H1 (cell line): ENCODE measurements at places on chromosomes 1 and 21. TPM values are rescaled to one million over a fixed set of nuclear protein-coding genes. Genes with fewer than 3 reads are reported as not detected.

ADCY10 gene
- 0.02 TPM in 1 of 2 replicates, not detected in the other for polyA plus RNA-seq

- DNase-seq: no peak
These were observed 99.6 kb downstream of the DENND1B start for GRCh38 chr1:197675583-197676208.

AGT gene
- 0.20 and 0.27 TPM in 2 replicates for polyA plus RNA-seq

DNA sequence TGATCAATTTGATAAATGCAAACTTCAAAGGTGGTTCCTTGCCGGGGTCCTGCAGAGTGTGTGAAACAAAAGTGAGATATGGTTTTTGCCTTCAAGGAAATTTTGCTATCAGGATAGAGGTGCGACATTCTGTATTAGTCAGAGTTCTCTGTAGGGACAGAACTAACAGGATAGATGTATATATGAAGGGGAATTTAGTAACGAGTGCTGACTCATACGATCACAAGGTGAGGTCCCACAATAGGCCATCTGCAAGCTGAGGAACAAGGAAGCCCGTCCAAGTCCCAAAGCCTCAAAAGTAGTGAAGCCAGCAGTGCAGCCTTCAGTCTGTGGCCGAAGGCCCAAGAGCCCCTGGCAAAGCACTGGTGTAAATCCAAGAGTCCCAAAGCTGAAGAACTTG lies 157.0 kb downstream of the RYR2 start:
- DNase-seq: no peak

DNA sequence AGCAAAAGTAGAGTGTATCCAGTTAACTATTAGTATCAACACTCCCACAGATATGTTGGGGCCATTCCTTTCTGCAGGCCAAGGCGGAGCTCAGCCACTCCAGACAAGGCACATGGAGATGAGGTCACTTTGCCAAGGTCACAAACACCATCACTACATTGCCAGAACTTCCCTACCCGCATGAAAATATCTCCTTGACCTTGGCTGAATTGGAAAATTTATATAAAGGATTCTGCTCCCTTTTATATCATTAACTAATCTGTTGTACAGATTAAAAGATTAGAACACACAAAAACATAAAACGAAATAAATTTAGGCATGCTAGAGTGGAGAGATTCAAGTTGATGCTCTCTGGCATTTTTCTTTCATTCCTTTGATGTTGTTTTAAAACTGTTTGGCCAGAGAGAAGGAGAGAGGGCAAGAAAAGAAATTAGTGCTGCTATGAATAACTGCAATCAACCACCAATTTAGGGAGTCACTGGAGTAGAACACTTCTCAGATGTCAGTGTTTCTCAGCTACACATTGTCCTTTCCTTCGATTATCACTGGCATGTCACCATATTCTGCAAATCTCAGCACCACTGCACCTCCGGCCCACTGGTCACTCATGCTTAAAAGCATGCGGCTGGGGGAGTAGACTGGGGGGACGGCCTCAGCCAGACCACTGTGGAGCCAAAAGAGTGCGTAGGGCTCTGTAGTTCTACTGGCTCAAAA lies 78.7 kb upstream of the ATP1B1 start:
- DNase-seq: no peak

OR2T33 gene
- not detected in 2 replicates for polyA plus RNA-seq

DNA sequence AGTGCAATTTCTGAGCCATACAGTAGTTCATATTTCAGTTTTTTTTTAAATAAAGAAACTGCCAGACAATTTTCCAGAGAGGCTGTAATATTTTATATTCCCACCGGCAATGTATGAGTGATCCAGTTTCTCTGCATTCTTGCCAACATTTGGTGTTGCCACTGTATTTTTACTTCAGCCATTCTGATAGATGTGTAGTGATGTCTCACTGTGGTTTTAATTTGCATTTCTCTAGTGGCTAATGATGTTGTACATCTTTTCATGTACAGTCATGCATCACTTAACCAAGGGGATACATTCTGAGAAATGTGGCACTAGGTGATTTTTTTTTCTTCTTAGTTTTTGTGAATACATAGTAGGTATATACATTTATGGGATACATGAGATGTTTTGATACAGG lies 99.6 kb downstream of the CENPF start:
- DNase-seq: no peak

TNFSF4 gene
- 0.31 and 0.54 TPM in 2 replicates for polyA plus RNA-seq

MIS18A gene
- polyA plus RNA-seq: 28.6 and 28.9 TPM in 2 replicates

ATP6V1G3 gene
- not detected in 2 replicates for polyA plus RNA-seq

DNA sequence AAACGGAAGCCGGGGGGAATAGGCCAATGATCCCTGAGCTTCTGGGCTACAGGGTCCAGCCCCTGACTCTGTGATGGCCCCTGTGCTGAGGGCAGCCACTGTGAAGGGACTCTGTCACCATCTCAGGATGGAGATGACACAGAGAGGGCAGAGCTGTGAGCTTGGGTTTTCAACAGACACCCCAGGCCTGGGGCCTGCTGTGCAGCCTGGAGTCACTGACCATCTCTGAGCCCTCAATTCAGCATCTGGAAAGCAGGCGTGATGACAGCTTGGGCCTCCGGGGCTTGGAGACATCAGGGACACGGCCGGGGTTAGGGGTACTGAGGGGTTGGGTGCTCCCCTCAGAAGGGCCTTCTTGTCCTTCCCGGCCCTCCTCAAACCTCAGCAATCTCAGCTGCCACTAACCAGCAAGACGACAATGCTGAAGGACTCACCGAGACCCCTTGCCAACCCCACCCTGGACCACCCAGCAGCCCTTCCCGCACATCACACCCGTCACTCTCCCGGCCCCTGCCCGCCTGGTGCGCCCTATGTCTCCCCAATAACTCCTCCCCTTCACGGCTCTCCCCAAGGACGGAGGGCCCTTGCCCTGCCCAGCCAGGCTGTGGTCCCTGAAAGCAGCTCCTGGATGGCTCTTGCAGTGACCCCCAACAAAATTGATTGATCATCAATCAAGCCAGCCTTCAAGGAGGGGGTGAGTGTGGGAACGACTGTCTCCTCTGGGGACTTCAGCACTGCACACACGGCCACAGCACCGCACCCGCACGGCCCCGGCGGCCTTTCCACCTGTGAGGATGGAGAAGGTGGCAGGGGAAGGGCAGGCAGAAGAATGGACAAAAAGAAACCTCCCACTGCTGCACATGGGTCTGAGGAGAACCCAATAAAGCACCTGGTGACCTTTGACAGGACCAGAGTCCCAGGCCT lies 4.3 kb downstream of the MEGF6 start:
- no peak for DNase-seq

DNA sequence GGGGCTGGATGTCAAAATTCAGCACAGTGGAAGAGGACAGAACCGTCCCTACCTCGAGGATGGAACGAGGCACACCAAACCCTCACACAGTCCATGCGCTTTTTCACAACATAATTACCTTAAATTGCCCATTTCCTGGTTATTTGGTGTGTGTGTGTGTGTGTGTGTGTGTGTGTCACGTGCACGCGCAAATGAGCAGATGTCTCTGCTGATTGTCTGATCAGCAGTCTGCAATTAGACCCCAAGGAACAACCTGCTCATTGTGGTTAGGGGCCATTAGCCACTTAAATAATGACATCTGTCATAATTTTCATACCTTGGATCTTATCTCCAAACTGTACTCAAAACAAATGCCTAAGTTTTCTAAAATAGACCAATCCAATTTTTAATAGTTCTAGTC lies 23.2 kb downstream of the AVPR1B start:
- no peak for DNase-seq

- DNase-seq: no peak
These were observed 9.5 kb upstream of the DEPDC1 start for GRCh38 chr1:68506386-68506785.

- no peak for DNase-seq
These were observed 8.9 kb downstream of the NUP210L start for GRCh38 chr1:154145986-154146385.

KPRP gene
- polyA plus RNA-seq: not detected in 2 replicates

GRCh38 chr1:59819566-59820438 lies 5.1 kb downstream of the HOOK1 start:
- DNase-seq: no peak

- DNase-seq: no peak
These were observed 10.0 kb downstream of the C2CD2 start for GRCh38 chr21:41943851-41944250.

GRCh38 chr1:217776693-217777092 lies 145.5 kb downstream of the SPATA17 start:
- no peak for DNase-seq

- DNase-seq: no peak
These were observed 52.2 kb downstream of the ACP6 start for GRCh38 chr1:147618077-147618569.

GRCh38 chr1:156553860-156554485 lies 18.4 kb downstream of the IQGAP3 start:
- DNase-seq: no peak

CASQ1 gene
- polyA plus RNA-seq: 1.3 and 1.4 TPM in 2 replicates

DYRK3 gene
- polyA plus RNA-seq: 1.4 and 2.1 TPM in 2 replicates

LAMC2 gene
- 4.6 and 5.2 TPM in 2 replicates for polyA plus RNA-seq

RPTN gene
- polyA plus RNA-seq: not detected in 2 replicates

NR1I3 gene
- not detected in 2 replicates for polyA plus RNA-seq

DNA sequence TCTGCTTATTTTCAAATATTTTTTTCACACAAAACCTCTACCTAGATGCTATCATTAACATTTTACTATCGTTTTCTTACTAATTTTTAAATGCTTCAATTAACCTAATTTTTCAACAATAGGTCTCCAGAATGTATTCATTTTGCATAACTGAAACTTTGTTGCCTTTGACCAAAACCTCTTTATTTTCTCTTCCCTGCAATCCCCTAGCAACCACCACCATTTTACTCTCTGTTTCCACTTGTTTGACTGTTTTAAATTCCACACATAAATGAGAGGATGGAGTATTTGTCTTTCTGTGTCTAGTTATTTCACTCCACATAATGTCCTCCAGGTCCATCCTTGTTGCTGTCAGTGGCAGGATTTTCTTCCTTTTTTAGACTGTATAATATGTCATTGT lies 9.5 kb upstream of the F13B start:
- DNase-seq: no peak

DNA sequence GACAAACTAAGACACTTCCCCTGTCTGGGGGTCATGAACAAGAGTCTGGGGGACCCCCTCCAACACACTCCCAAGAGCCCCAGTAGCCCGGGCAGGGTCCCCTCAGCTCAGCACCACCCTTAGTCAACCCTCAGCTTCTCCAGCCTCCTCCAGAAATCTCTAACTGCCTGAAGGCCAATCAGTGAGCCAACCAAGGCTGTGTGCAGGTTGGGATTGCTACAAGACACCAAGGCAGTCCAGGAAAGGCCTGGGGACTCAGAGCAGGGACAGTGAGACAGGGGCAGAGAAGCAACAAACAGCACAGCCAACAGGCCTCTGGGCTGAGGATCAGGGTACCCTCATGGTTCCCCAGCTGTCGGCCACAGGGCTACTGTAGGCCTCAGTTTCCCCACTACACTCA lies 13.3 kb downstream of the SMIM12 start:
- DNase-seq: no peak

GRCh38 chr1:239368436-239369109 lies 17.8 kb upstream of the CHRM3 start:
- no peak for DNase-seq

IRF2BP2 gene
- 24.9 and 36.0 TPM in 2 replicates for polyA plus RNA-seq

RNU1-3 gene
- under 0.01 and 145 TPM in 2 replicates for polyA plus RNA-seq

DNA sequence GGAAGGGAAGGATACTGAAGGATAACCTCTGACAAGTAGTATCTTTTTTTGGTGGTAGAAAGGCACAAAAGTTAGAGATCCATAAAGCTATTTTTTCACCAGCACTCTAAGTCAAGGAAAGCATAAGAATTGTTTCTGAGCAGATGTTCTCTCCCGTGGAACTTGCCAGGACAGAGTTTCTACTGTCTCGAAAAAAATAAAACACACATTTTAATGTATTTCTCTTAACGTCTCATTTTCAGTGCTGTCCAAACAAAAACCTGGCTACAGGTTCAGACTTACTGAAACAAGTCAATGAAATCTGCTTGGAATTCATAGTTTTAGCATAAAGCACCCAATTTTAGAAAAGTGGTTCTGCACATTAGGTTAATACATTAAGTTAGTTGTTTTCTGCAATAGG lies 338.3 kb downstream of the LTN1 start:
- DNase-seq: no peak

IGSF3 gene
- polyA plus RNA-seq: 30.0 and 38.7 TPM in 2 replicates

DNA sequence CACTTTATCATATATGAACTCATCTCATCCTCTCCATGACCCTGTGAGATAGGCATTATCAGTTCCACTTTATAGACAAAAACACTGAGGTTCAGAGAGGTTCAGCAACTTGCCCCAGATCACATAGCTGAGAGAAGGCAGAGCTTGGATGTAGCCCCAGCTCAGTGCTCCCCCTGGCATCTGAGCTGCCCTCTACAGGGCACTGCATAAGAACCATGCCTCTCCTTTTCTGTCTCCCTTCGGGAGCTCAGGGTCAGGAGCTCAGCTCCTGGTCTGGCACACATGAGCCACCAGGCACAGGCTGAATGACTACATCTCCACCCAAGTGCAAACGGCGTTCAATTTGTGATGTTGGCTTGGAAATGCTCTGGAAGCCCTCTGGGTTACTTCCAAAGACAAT lies 16.9 kb downstream of the RAB7B start:
- no peak for DNase-seq

DNA sequence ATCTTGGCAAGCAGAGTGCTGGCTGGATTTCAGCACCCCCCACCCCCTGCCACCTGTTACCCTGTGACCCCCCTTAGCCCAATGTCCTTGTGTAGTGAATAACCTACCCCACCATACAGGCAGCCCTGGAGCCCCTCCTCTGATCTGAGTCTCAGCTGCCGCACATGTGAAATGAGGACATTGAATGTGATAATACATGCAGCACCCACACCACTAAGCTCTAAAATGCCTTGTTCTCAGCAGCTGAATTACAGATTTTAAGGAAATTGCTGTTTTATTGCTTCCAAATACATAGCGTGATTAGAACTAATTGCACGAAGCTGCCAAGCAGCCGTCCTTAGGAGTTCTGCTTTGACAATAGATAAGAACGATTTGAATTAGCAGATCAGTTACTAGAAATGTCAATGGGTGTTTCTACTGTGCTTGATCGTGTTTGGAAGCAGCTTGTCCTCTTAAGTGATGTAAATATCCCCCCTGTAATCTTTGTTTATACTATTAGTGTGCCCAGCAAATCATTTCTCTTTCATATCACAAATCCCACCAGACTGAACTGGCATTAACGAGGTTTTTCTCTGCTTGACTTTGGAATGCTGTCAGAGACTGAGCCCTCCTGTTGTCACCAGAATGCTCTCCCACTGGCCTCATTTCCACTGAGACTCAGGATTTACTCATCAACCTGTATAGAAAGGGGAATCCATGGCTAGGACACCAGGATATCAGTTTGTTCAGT lies 4.9 kb downstream of the SLAMF8 start:
- DNase-seq: no peak

GRCh38 chr1:202145068-202145743 lies 669 bp upstream of the ARL8A start:
- no peak for DNase-seq

GRCh38 chr1:40081871-40082270 lies 15.2 kb downstream of the PPT1 start:
- DNase-seq: no peak

- DNase-seq: no peak
These were observed 736.3 kb downstream of the LTN1 start for GRCh38 chr21:28256420-28256831.
